ENCODE measurements at places on chromosomes 6 and 20.

- DNase-seq = no peak
Observed at GRCh38 chr6:159616456-159616855, 76.6 kb downstream of the SOD2 start.

- DNase-seq = no peak
Observed at GRCh38 chr6:167398214-167399050, 73.5 kb downstream of the TTLL2 start.

DNA sequence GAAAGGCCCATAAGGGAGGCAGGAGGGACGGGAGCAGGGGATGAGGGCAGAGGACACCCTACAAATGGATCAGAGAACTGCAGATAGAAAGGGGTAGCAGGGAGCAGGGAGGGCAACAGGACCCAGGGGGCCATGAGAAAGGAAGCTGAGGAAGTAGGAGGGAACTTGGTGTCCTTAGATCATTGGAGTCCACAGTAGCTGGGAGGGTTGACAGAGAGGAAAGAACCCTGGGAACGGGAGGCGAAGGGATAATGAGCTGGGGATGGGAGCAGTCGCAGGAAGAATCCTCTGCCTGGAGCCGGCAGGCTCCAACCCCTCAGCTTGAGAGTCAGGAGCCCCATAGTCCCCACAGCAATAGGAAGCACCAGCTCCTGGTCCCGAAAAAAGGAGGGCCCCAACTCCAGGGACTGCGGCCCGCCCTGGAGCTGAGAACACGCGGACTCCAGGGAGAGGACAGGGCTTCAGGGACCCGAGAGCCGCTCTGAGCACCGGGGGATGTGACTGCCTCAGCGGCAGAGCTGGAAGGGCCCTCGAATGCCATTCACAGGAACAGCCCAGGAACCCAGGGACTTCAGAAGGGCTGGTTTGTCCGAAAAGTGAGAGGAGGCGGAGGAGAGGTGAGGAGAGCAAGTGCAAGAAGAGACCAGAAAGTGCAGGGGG lies 32.7 kb downstream of the HLA-A start:
- no peak for DNase-seq

DNA sequence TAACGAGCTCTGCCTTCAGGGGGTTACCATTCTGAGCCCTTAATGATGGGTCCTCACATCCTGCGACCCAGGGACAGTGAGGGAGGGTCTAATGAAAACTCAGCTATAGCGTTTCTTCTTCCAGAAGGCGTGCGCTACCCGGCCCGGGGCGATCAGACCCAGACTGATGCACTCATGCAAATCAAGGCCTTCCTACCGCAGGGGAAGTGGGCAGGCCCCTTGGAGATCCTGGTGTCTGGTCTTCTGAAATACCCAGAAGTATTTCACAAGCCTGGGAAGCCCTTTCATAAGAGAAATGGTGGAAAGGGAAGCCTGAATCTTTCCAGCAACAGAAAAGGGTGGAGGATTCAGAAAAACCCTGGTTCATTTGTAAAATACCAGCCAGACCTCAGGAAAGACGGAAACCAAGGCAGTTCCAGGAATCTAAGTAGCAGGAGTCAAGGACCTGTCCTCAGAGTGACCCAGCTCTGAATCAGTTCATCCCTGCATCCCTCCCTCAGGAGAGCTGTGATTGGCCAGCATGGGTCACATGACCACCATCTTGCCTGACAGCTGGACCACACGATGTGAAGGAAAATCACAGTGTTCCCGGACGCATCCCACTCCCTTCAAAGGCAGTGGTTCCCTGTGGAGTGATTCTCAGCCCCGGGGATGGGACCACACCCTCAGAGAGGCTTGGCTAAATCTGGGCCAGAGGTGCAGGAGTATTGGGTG lies 12.7 kb downstream of the BFSP1 start:
- DNase-seq = no peak

DNA sequence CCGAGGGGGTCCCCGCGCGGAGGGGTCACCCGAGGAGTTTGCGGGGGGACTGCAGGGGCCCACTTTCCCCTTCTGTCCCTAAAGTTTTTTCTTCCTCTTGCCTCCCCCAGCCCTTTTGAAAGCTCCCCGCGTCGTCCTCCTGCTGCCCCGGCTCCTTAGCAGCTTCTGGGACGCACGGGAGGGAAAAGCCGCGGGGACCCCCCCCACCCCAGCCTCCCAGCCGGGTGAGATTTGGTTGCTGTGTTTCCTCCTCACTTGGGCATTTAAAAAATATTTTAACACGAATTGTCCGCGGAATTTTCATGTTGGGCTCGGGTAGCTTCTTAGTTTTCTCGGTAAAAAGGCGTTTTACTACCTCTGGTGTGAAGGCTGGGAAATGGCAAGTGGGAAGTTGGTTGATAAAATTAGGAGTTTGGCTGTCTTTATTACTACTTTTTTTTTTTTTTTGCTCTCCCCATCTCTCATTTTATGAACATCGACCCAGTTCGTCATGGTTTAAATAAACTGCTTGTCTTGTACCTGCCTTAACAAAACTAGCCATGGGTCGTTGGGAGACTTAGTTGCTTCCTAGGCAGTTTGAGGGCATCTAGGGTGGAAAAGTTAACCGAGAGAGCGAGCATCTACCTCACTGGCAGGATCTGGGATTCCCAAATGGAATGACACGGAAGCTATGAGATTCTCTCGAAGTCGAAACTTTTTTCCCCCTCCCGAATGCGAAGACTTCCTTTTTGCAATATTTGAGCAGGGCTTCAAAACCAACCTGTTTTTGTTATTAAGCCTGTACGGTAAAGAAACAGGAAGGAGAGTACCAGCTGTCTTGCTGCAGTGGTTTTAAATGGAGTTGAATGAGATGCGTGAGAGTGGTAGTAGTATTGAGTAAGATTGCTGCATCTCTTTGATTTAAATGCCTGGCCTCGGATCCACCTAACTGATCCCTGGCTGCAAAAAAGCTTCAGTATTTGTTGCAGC lies 868 bp downstream of the NCOA3 start:
- peak; percentile 32 for DNase-seq

- DNase-seq = no peak
Observed at GRCh38 chr20:47574616-47575364, 73.1 kb downstream of the NCOA3 start.

GRCh38 chr6:109623288-109623687 lies 67.7 kb downstream of the AK9 start:
- DNase-seq = no peak

GRCh38 chr6:41342241-41342640 lies 6.8 kb downstream of the NCR2 start:
- DNase-seq = no peak

DNA sequence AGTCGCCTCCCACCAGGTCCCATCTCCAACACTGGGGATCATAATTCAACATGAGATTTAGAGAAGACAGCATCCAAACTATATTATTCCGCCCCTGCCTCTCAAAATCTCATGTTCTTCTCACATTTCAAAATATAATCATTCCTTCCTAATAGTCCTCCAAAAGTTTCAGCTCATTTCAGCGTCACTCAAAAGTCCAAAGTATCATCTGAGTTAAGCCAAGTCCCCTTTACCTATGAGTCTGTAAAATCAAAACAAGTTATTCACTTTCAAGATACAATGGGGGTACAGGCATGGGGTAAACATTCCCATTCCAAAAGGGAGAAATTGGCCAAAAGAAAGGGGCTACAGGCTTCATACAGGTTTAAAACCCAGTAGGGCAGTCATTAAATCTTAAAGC lies 39.5 kb upstream of the SUMO4 start:
- DNase-seq = no peak

DNA sequence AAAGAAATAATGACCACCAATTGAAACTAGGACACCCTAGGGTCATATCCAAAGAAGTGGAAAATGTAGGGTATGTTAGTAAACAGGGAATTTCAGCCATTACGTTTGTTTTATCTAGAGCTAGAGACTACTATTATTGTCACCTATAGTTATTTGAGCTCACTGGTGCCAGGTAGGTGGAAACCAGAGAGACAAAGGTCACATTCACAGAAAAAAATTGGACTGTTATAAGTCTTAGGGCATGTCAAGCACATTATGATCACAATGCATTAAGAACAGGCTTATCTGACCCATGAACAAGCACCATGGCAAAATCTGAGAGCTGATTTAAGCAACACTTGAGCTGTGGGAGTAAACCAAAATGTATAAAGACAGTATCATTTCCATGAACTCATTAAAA lies 530.1 kb upstream of the CITED2 start:
- DNase-seq = no peak

- no peak for DNase-seq
Observed at GRCh38 chr20:17655865-17656479, 26.1 kb downstream of the RRBP1 start.

DNA sequence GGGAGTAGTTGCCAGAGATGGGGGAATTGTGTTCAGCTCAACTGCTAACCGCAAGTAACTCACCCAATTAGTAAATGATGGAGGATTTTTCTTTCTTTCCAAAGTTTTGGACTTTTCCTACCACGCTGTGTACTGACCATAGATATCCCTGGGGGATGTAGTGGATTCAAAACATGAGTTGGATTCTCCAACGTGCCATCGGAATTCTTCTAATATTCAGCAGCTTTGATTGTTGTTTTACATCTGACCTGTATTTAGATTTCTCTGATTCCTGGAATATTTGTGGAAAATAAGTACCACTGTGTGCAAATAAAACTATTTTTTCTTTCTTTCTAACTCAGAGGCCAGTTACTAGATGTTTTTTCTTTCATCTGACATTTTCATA lies 1.1 kb downstream of the CCDC170 start:
- no peak for DNase-seq

DNA sequence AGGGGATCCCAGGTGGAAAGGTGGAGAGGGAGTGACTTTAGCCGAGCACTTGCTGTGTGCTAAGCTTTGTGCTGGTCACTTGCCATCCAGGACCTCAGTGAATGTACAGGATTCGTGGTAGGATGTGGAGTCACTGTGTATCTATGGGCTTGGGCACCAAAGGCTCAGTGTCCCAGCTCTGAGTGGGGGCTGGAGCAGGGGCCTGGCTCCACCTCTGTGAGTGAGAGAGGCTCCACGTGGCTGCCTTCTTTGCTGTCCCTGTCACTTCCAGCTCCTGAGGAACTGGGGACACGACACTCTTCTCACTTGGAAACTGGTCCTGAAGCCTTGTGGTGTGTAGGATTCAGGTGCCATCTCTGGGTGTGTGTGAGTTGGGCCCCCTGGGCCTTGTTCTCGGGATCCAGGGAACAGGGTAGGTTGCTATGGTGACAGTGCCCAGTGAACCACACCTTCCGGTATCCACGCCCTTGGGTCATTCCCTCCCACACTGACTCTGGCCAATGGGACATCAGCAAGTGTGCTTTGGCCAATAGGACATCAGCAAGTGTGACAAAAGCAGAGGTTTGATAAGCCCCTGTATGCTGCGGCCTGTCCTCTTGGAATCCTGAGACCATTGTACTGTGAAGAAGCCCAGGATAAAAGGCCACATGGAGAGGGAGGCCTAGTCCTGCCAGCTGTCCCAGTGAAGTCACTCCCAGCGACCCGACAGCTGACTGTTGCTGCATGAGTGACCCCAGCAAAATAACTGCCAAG lies 87.7 kb downstream of the CDH22 start:
- DNase-seq = no peak

DNA sequence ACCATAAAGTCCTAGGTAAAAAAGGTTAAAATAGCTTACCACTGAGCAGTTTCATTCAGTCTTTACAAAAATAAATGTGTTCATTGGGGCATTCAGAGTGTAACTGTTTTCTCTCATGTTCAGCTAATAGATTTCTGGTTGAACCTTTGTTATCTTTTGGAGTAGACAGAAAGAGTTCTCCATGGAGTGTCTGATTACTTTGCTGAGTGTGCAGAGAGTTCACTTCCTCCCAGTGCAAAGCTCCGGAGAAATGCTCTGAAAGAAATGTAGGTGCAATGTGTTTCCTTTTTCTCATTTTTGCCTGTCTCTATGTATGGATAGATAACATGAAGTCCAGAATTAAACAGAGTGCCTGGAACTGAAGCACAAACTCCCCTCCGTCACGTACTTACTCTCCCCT lies 52.6 kb downstream of the JAG1 start:
- no peak for DNase-seq

DNA sequence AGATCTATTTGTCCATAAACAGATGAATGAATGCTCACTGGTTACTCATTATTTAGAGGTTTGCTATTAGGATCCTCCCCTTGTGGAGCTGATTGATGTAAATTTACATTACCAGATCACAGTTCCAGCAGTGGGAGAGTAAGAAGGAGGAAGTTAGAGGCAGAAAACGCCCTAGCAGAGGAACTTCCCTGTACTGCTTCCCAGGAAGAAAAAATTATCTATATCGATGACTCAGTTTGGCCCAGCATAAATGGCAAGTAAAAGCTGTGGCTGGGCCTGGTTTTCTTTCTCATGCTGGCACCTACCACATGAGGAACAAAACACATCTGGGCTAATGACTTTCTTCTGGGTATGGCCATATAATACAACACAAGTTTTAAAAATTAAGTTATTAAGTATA lies 35.7 kb downstream of the DNAAF9 start:
- no peak for DNase-seq

DNA sequence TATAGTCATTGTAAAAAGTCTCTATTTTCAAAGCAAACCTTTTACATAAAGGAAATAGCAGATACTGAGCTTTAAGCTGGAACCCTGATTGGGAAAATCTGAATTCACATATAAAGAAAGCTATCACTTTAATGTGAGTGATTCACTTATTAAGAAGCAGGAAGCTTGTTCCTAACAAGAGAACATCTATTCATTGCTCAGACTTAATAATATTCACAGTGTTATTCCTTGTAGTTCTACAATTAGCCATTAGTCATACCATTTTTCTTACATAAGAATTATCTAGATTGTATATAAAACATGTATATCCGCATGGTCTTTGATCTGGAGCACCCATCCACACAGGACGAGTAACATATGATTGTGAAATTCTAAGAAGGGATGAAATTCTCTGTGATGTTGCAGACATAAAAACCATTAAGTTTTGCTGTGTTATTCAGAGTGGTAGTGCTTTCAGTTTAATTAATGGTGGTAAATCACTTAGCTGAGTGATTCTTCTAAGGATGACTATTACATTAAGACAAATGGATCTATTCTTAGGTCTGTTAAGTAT lies 71.1 kb upstream of the FOXQ1 start:
- no peak for DNase-seq

DNA sequence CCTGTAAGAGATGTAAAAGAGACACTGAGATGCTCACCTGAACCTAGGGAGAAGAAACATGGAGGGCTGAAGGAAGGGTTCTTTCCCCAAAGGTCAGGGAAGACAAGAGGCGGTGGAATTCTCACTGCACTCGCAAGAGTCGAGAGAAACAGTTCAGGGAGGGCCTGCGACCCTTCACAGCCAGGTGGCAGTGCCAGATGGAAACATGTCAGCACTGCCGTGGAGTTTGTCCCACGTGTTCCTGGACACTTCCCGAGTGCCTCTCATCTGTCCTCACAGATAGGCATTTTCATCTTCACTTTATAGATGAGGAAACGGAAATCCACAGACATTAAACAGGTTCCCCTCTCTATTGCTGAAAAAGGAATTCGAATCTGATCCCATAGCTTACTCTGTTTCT lies 70.4 kb upstream of the SYNJ2 start:
- no peak for DNase-seq

Data from effector CD8-positive, alpha-beta T cell (primary cell).